ENCODE measurements at places on chromosomes 11 and 22.

DNA sequence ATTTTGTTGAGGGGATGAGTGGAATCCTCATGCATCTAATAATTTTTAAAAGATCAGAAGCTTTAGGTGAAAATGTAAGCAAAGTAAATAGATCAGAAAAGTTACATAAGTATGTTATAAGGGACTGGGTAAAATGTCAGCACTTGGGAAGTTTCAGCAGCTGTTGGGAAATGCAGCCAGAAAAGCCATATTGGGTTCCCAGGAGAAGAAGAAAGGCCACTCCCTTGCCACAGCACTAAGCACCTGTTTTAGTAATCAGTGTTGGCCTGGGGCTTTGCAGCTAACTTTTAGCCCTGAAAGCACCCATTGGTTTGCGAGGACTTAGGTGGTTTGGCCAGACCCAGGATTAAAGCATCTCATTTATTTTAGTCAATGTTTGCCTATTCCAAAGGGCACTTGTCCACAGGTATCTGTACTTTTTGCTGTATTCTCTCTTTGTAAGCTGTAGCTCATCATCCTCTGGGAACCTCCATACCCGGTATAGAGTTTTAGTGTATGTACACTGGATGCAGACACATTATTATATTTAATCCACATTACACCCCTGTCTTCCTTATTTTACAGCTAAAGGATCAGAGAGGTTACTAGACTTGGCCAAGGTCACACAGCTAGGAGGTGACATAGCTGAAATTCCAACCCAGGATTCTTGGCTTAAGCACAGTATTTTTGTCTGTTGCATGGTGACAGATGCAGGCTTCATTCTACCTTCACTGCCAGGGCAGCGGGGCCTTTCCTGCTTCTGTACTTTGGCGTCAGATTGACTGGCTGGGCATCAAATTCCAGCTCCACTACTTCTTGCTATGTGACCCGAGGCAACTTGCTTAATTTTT, 127.7 kb upstream of the SESN3 start:
- DNase-seq = no peak

DNA sequence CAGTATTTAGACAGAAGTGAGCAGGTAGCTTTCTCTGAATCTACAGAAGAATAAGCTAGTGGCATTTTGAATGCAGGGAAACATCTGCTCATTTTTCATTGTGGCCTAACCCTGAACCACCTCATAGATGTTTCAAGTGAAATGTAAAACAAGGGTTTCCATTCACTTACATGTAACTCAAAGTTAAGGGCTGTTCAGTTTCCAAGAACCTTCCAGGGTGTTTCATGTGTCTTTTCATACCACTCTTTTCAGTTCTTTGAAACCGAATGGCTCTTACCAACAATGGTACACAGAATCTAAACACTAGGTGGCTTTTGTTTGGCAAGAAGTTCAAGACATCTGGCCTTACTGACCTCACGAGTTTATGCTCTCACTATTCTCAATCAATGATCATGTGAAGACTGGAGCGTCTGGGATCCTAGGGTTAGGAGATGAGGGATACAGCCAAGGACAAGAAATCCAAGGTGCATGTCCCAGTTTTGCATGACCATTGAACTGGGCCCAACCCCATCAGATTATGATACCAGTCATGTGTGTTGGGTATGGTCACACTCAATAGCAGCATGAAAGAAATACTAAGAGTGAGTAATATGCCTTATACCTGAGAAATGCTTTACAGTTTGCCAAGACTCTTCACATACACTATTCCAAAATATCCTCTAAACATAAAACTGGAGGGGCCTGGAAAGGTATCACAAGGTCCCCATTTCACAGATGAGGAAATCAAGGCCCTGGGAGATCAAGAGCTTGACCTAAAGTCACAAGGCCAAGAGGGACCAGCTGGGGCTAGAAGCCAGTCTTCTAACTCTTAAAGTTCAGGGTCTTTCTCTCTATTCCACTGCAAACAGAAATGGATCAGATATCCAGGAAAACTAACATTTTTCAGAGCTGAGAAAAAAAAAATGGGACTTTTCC, 92.7 kb downstream of the ETS1 start:
- no peak for DNase-seq

DNA sequence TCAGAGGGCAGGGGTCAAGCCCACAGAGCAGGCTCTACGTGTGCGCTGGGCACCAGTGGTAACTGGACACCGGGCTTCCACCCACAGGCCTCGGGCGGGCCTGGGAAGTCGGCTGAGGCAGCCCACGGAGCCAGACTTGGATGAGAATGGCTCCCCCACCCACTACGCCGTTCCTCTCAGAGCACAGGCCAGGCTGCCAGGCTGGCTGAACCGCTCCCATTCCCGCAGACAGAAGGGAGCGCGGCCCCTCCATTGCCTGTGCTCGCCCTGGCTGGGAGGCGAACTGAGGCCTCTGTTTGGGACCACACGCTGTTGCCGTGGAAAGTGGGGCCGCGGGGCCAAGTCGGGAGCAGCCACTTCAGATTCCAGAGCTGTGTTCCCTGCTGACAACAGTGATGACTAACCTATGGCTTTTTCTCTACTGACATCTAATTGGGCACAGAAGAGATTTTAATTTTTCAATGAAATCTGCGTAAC, 63.9 kb downstream of the MYH9 start:
- DNase-seq = no peak

- DNase-seq = no peak
Observed at GRCh38 chr22:23844739-23845202, 6.0 kb upstream of the DERL3 start.

- DNase-seq = no peak
Observed at GRCh38 chr11:31366795-31367194, 2.7 kb downstream of the DCDC1 start.

GRCh38 chr22:23563111-23563510, 17.0 kb downstream of the IGLL1 start:
- DNase-seq = no peak

DNA sequence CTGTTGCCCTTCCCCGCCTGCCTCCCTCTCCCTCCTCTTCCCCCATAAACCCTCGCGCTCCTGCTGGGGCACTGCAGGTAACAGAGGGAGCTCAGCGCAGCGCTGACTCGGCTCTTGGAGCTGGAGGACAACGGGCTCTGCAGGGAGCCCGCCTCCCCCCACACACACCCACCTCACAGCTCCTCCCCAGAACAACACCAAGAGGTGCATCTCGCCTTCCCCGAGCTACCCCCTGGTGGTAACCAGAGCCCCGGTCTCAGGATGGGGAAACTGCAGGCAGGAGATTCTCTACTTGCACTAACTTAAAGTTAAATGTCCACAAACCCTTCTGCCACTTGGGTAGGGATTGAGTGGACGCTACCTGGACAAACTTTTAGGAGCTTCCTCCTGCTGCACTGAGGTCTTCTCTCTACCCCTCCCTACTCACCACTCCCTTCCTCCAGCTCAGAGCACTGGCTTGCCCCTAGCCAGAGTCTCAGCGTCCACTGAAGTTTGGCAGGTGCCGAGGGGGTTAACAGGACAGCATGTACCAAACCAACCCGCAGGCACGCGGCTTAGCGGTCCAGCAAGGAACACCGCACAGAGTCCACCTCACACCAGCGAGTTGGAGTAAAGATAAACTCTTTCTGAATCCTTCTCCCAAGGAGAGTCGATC, 4.0 kb upstream of the SCN4B start:
- DNase-seq = no peak

- DNase-seq = no peak
Observed at GRCh38 chr11:34653851-34654482, 33.1 kb downstream of the EHF start.

GRCh38 chr11:19428206-19429002, 187.7 kb upstream of the E2F8 start:
- no peak for DNase-seq

DNA sequence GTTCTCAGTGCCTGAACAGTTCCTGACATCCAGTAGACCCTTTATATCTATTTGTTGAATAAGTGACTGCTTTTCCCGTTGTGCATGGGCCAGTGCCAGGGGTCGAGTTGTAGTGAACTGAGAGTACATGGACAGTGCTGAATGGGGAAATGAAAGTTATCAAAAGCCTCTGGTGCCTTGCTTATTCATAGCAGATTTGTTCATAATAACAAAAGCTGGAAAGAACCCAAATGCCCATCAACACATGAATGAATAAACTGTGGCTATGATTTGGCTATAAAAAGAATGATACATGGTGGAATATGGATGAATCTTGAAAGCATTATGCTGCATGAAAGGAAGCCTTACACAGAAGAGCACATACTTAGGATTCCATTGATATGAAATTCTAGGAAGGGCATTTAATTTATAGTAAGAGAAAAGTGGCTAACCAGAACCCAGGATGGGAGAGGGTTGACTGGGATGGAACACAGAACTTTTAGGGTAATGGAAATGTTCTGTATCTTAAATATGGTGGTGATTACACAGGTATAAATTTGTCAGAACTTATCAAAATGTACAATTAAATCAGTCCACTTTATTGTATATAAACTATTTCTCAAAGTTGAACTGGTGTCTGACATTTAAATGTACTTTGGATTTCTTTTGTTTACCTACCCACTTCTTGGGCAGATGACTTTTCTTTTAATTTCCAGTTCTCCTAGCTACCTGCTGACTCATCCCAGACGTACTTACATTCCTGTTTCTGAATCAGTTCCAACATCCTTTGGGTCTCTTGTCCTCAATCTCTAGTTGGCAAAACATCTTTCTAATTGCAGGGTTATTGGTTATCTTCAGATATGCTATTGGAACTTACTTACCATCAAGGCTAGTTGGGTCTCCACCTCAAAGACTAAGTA, 42.8 kb downstream of the PACS1 start:
- no peak for DNase-seq

- no peak for DNase-seq
Observed at GRCh38 chr22:21764038-21764804, 28.6 kb upstream of the YPEL1 start.

DNA sequence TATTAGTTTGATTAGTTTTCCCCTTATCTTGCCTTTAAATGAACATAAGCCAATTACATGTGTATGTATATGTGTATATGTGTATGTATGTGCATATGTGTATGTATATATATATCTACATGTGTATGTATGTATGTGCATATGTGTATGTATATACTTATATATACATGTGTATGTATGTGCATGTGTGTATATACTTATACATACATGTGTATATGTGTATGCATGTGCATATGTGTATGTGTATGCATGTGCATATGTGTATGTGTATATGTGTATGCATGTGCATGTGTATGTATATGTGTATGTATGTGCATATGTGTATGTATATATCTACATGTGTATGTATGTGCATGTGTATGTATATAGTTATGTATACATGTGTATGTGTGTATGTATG, 65.5 kb upstream of the CCT8L2 start:
- DNase-seq = no peak

GRCh38 chr22:42837556-42837955, 19.5 kb downstream of the ARFGAP3 start:
- DNase-seq = no peak

GRCh38 chr11:33912405-33913361, 20.8 kb upstream of the LMO2 start:
- peak; percentile 66 for DNase-seq

DNA sequence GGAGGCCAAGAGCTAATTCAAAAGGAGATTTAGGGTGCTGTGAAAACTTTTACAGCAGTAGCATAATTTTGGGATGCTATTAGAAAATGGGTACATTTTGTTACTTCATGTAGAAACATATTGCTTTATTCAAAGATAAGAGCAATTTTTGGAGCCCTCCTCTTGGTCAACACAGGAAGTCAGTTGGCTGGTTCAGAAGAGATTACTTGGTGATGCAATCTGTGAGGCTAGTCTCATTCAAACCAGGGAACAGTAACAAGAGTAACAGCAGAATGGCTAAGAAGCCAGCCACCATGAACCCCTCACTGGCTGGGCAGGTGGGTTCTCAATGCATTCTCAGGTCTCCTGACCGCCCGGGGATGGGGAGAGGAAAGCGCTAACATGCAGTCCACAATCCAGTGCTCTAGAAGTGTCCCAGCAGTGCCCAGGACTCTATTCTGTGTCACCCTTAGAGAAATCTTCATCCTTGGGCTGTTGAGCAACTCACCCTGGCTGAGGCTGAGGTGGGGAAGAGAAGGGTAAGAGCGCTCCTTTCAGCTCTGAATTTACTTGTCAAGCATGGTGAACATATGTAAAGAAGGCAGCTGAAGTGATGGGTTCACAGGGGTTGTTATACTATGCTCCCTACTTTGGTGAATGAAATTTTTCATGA, 262.2 kb upstream of the UBASH3B start:
- DNase-seq = no peak

DNA sequence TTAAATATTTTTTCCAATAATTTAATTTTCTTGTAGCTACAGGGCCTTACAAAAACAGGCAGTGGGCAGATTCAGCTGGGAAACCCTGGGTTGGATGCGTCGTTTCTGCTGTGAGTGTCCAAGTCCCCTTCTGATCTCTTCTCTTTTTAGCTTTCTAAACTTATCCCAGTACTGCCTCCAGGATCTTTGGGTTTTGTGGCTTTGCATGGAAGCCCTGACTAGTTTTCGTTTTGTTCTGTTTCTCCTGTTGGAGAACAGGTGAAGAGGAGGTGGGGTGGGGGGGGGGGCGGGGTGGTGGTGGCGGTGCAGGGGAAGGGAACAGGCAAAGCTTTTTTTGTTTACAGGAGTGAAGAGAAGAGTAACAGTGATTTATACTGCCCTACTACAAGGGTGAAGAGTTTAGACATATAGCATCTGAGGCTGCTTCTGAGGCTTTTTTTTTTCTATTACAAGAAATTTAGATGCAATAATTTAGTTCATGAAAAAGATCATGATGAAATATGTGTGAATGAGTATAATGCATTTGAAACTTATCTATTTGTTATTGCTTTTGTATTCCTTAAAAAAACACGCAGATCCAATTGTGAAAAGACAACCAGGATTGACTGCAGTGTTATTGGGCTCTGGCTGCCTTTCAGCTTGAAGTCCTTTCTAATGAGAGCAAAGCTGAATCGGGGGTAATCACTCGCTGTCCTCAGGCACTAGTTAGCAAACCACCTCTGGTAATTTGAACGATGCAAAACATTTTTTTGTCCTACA, 142.9 kb downstream of the NCAM1 start:
- DNase-seq = no peak

GRCh38 chr11:18727479-18728236, 1.7 kb upstream of the IGSF22 start:
- DNase-seq = peak; percentile 33

- no peak for DNase-seq
Observed at GRCh38 chr11:119222308-119222707, 16.2 kb downstream of the CBL start.

- no peak for DNase-seq
Observed at GRCh38 chr11:26078231-26078821, 253.6 kb upstream of the ANO3 start.

GRCh38 chr11:75910426-75911145, 95.6 kb downstream of the UVRAG start:
- DNase-seq = no peak

DNA sequence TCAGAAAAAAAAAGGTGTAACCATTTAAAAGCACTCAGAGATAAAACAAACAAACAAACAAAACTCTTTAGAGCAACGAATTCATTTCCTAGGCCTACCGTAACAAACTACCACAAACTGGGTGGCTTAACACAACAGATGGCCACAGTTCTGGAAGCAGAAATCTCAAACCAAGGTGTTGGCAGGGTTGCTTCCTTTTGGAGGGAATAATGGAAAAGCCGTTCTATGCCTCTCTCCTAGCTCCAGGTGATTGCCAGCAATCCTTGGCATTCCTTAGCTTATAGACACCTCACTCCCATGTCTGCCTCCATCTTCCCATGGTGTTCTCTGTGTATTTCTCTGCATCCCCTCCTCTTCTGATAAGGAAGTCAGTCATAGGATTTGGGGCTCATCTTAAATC, 200.4 kb downstream of the RAB38 start:
- no peak for DNase-seq

GRCh38 chr11:65821107-65821506, 12.7 kb upstream of the SNX32 start:
- DNase-seq = no peak
